ENCODE measurements at places on chromosomes 1 and 21.

- no peak for DNase-seq
Measured at GRCh38 chr21:41029571-41029970, 138.4 kb upstream of the BACE2 start.

DNA sequence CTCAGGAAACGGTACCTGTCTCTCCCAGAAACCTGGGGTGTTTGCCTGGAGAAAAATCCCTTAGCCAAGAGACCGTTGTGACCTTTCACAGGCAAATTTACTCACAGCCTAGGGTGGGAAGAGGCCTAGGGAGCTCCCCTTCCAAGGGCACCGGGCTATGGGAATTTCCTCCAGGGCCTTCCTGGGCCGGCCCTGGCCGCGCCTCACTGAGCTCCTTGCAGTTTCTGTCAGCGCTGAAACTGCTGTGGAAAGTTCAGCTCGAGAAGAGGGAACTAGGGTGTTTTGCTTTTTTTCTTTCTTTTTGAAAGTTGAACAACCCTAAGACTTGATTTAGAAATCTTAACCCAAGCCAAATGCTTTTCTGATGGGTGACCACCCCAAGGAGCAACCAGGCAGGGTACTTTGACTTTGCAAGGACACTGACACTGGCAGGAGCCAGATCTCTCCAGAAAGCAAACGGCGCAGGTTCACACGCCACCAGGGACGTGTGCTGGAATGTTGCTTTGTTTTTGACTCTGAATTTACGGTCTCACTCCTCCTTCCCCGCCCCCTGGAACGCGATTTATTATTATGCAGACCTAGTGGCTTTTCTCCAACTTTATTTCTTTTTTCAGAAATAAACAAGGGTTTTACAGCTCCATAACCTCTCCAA, 229.6 kb upstream of the JUN start:
- DNase-seq, result no peak

DNA sequence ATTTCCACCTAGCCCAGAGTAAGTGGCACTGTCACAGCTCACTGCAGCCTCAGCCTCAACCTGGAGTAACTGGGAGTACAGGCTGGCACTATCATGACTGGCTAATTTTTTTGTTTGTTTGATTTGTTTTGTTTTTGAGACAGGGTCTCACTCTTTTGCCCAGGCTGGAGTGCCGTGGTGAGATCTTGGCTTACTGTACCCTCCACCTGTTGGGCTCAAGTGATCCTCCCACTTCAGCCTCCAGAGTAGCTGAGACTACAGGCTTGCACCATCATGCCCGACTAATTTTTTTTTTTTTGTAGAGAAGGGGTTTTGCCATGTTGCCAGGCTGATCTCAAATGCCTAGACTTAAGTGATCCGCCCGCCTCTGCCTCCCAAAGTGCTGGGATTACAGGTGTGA, 2.5 kb downstream of the UCK2 start:
- no peak for DNase-seq

DNA sequence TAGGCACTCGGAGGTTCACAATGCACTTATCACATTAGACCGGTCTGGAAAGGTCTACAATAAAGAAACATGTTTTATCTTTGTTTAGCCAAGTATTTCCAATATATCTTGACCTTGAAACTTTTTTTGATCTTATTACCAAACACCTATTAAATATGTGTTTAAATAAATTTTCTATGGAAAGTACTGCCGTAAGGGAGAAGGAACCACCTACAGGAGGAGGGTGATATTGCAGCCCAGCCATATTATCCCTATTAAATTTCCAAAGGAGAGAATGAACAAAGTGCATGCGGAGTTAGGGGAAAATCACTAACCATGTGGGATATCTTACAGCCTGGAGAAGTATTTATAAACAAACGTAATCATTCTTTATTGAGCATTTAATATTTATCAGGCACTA, 14.5 kb downstream of the BRINP2 start:
- no peak for DNase-seq

GRCh38 chr1:15424146-15424667, 14.0 kb upstream of the CTRC start:
- DNase-seq, result no peak

GRCh38 chr1:200279810-200280411, 129.9 kb downstream of the ZNF281 start:
- no peak for DNase-seq

DNA sequence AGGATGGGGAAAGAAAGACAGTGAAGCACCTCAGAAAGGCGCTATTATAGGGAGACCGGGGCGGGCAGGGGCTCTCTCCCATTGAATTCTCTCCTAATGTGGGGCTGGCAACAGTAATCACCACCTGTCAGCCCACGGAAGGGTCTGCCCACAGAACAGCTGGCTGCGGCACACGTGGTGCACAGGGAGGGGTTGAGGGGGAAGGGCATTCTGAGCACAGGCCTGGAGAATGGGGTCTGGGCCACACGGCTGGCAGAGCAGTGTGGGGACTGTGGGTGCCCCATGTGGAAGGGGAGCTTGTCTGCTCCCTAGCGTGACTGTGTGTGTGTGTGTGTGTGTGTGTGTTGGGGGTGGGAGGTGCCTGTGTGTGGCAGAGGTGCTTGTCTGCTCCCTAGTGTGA, 4.1 kb downstream of the OLFML3 start:
- no peak for DNase-seq
